ENCODE measurements at places on chromosomes 3 and 15. TPM values are rescaled to one million over a fixed set of nuclear protein-coding genes. Genes with fewer than 3 reads are reported as not detected.

Gene SLC15A2
- 2.3 TPM for total RNA-seq

GRCh38 chr3:119352034-119352609, 57.9 kb downstream of the ARHGAP31 start:
- no peak for DNase-seq

GRCh38 chr3:141218162-141218835, 13.3 kb upstream of the PXYLP1 start:
- DNase-seq = no peak

GRCh38 chr3:1318296-1319005, 225.6 kb downstream of the CNTN6 start:
- DNase-seq = no peak

DNA sequence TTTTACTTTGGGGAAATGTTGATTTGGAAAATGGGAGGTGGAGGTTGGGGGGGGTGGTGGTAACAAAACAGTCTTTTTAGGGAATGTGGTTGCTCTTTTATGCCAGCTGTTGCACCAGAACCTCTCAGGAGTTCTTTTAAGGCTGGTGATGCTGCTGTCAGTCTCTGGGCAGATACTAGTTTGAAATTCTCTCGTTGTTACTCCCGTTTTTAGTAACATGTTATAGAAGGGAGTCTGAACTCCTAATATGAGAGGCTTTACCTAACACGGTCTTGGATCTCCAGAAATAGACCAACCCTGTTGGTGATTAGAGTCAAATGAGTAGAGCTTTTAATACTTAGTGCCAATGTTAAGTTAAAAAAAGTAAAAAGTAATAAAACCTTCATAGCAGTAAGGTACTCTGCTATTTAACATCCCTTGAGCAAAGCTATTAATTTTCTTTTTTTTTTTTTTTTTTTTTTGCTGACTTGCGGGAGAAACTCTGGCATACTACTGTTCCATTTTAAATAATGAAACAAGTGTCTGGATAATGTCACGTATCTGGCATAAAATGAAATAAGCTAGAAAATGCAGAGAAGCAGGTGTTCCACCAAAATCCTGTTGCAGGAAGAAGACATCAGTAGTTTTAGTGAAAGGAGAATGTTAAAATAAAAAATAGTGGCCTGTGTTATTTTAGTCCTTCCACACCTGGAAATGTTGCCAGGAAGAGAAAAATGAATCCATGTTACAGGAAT, 156.7 kb downstream of the CACNA1D start:
- DNase-seq = no peak

GRCh38 chr3:171348121-171348520, 112.1 kb downstream of the TNIK start:
- no peak for DNase-seq
